ENCODE measurements at places on chromosomes 5 and 9.

DNA sequence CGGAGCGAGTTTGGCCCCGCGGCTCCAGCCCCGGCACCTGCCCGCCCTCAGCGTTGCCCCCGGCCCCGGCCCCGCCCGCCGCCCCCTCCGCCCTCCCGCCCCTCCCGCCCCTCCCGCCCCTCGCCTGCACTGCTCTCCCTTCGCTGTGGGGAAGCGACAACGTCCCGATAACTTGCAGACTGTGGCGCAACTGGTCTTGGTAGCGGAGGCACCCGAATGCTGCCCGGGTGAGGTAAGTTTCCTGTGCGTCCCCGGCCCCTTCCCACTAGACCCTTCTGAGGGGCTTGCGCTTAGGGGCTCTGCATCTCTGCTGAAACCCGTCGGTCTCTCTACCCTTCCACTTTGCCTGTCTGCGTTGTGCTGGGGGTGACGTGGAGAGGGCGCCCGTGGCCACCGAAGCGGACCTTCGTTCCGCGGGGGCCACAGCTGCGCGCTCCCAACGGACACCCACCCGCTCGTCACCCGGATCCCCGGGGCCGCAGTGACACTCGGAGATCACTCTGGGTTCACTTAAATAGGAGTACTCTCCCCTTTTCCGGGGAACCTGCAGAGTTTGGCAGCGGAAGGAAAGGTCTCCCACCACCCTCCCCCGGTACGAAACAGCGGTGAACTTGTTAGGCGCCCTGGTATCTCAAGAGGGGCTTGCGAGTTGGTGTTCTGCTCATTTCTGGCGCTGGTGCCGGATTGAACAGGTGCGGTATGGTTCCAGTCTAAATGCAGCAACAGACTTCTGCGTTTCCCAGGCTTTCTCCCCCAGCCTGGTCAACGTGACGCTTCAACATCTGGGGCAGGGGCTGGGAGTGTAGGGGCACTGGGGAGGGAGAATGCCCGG, 707 bp downstream of the PIP5K1B start:
- DNase-seq, result no peak

GRCh38 chr5:108858959-108859358, 111.3 kb downstream of the FER start:
- no peak for DNase-seq

GRCh38 chr9:114676901-114677300, 5.1 kb downstream of the TEX48 start:
- DNase-seq, result no peak

GRCh38 chr9:1952001-1952400, 63.1 kb upstream of the SMARCA2 start:
- no peak for DNase-seq

- no peak for DNase-seq
Measured at GRCh38 chr5:79975422-79975821, 15.6 kb downstream of the MTX3 start.

GRCh38 chr5:147479444-147479843, 30.4 kb downstream of the DPYSL3 start:
- DNase-seq, result no peak

DNA sequence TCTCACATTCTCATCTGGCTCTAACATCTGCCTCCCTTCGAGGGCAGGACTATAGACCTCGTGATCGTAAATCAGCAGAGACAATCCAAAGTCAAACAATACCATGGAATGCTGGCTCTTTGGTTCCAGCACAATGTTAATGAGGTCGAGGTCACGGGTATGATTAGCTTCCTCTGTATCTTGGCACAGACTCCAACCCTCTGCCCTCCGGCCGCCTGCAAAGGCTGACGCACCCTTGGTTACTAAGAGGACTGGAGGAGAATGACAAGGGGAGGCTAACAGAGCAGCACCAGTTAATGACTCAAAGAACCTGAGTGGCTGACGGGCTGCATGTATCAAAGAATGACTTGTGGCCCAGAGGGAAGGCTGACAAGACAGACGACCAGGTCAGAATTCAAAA, 10.1 kb downstream of the LHFPL2 start:
- no peak for DNase-seq

GRCh38 chr9:123111427-123112014, 78.1 kb downstream of the GPR21 start:
- no peak for DNase-seq

DNA sequence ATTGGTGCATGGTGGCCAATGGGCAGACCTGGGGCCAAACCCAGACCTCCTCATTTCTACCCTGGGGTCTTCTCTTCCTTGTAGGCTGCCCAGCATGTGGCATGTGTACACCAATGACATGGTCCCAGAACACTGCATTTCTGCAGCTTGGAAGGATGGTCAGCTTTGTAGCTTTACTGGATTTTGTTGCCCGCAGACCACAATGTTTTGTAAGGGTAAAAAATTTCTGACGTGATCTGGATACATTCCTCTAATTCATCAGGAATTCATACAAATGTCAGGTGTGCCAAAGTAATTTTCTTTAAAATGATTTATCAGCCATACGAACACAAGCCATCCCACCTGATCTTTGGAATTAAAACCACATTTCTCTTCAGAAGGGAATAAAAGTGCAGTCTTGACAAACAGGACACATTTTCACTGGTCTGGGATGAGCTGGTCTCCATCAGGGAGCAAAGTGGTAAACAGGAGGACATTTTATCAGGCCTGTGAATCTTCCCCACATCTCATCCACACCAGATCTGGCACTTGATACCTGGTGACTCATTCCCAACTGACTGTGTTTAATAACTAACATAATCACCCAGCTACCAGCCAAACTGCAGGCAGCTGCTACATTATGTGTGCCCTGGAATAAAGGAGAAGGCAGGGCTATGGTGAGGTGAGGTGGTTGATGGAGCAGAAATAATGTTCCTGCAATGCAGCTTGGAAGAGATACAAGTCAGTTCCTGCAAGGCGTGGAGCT, 103.9 kb downstream of the SPOCK1 start:
- DNase-seq, result no peak

DNA sequence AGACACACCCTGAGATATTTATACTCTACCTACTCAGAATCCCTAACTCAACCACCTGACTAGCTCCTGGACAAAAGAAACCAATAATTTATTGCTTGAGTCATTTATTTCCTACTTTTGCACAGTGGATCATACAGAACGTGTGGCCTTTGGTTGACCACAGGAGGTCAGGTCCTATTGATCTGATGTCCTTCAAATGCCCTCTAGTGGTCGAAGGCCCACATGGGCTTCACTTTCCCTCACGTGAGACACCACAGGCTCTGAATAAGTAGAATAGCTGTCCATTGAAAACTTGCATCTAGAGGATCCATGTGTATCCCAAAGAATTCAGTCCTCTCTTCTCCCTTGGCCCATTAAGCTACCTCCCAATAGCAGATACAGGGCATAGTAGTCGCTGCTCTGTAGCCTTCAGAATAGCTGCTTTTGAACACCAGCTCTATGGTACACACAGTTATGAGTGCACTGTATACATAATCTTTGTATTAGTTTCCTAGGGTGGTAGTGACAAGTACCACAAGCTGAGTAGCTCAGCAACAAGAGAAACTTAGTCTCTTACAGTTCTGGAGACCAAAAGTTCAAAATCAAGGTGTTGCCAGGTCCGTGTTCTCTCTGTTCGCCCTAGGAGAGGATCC, 177.6 kb upstream of the SMARCA2 start:
- DNase-seq, result no peak

DNA sequence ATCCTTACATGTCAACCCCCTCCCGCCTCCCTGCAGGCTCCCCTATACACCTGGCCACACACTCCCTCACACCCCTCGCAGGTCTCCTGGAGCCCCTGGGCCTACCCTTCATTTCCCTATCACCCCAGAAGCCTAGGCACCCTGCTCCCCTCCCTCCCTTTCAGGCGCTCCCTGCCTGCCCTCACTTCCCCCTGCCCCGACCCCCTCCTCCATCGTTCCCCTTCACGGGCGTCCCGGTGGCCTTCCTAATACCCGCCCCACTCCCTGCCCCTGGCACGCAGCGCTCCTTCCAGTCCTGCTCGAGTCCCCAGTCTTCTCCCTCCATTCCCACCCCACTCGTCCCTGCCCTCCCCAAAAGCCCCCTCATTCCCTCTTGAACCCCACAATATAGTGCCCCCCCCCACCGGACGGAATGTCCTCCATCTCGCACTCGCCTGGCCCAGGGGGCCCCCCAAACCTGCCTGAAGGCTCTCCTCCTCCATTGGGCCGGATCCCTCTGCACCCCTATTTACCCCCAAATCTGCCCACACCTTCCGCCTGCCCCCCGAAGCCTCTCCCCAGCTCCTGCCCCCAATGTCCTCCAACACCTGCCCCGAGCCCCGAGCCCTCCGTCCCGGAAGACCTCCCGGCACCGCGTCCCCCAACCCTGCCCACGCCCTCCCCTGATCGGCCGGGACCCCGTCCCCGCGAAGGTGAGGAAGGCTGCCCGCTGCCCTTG, 746 bp downstream of the STRBP start:
- DNase-seq, result peak; percentile 5

- no peak for DNase-seq
Measured at GRCh38 chr9:91220021-91220420, 141.7 kb downstream of the AUH start.

DNA sequence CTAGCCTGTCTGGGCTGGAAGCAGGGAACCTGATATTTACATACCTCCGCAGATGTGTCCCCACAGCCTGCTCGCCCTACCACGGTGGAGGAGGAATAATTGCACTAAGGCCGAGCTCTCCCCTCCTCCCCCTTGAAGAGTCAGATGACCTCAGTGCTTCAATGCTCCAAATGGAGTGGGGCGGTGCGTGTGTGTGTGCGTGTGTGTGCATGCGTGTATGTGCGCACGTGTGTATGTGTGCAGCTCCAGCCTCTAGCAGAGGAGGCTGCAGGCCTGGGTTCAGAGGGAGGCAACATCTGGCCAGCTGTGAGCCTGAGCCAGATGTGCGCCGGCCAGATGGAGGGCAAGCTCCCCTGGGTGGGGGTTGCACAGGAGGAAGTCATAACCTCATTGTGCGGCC, 90.5 kb downstream of the NRG2 start:
- no peak for DNase-seq

GRCh38 chr9:115442054-115442453, 324.1 kb upstream of the TNC start:
- DNase-seq, result no peak

GRCh38 chr5:95445995-95446394, 54.8 kb downstream of the FAM81B start:
- DNase-seq, result no peak

DNA sequence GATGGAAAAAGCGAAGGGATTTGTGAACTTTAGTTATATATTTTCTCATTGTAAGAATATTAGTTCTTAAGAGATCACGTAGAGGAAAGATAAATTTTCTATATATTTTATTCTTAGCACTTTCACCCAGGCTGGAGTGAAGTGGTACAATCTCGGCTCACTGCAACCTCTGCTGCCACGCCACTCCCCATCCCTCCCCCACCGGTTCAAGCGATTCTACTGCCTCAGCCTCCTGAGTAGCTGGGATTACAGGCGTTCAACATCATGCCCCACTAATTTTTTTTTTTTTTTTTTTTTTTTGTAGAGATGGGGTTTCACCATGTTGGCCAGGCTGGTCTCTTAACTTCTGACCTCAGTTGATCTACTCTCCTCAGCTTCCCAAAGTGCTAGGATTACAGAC, 42.6 kb downstream of the RAB24 start:
- DNase-seq, result no peak

GRCh38 chr5:95005811-95006210, 279.1 kb downstream of the MCTP1 start:
- no peak for DNase-seq

DNA sequence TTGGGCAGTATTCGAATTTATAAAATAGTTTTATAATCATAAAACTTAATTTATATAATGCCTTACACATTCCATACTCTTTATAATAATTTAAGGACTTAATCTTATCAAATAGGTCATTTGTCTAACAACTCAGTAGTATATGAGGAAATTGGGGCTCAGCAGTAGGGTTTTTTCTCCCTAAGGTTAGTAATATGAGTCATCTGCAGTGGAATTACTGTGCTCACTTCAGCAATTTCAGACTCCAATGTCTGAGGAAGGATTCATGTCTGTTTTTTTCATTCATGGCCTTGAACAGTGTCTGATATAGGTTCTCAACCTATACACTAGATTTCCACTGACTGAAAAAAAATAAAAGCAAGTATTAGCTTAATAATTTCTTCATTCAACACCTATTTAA, 7.4 kb downstream of the DMRTA1 start:
- DNase-seq, result no peak

GRCh38 chr5:79263-79662, 12.7 kb upstream of the PLEKHG4B start:
- no peak for DNase-seq

DNA sequence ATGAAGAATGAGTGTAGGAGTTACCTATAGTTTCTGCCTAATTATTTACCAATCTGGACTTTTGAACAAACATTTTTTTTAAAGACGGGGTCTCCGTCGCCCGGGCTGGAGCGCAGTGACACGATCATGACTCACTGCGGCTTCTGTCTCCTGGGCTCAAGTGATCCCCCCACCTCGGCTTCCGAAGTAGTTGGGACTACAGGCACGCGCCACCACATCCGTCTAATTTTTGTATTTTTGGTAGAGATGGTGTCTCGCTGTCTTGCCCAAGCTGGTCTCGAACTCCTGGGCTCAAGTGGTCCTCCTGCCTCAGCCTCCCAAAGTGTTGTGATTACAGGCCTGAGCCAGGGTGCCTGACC, 1.5 kb downstream of the CTNNA1 start:
- no peak for DNase-seq

DNA sequence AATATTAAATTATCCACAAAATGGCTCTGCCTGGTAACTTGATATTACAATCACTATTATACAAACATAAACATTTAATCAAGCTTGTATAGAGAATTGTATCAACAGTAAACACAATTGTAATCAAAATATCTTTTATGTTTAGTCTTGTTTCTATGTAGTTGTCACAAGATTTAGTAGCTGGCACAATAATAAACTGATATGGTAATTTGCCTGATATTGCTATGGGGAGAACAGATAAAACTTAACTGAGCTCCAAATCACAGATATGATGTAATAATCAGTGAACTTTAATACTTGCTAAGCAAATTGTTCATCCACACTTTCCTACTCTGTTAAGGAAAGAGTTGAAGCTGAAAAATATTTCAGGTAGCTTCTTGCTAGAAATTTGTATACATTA, 189.8 kb downstream of the MPDZ start:
- DNase-seq, result no peak

GRCh38 chr5:106269252-106269843, 1401.4 kb downstream of the EFNA5 start:
- DNase-seq, result no peak

- DNase-seq, result no peak
Measured at GRCh38 chr5:145739843-145740242, 95.3 kb downstream of the PRELID2 start.

DNA sequence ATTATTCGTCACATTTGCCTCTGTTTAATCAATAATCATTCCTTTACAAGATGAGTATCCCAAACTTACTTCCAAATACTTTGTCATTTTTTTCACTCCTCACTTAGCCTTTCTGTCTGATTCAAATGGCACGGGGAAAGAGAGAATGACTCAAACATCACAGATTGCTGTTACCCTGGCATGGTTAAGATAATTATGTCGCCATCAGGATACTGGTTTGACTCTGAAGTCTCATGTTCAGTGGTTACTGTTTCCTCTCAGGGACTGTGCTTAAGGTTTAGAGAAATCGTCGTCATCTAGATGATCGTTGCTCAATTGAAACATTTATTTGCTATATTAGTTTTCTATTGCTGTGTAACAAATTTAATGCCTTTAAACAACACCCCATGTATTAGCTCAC, 45.2 kb upstream of the RAD23B start:
- no peak for DNase-seq
